Dermis microvascular lymphatic vessel endothelial cell (primary cell): ENCODE measurements at places on chromosomes 4 and X.

- no peak for DNase-seq
Observed at GRCh38 chr4:138861135-138861534, 154.4 kb upstream of the NOCT start.

- no peak for DNase-seq
Observed at GRCh38 chr4:4585012-4585670, 43.3 kb upstream of the STX18 start.

DNA sequence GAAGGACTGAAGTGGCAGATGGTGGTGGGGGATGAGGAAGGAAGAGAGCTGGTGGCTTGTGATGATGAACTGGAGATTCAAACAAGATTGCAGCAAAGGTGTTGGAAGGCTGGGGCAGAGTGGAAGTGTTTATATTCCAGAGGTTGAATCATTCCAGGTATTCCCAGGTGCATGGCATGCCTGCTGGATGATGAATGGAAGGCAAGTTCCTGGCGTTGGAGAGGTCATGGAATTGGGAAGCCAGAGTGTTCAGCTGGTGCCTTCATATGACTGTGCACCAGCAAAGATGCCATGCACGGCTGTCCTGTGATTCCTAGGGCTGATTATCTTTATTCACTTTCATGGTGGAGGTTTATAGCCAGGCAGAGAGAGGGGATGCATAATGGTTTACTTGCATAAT lies 135.8 kb upstream of the PUDP start:
- no peak for DNase-seq

DNA sequence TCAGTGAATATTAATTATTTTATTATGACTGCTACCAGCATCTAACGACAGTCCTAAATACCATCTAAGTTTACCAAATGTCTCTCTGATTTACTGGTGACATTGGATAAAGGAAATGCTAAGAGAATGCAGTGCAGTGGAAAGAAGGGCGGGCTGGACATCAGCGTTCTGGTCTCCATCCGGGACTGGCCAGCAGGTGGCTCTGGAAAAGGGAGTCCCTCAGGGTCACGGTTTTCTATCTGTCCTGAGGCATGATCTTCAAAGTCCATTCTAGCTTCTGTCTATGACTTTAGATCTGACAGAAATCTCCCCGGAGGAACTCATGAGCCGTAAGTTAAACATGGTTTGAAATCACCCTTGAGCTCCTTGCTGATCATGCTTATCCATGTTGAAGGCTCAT lies 3.3 kb downstream of the TRIM2 start:
- DNase-seq: peak; percentile 25

DNA sequence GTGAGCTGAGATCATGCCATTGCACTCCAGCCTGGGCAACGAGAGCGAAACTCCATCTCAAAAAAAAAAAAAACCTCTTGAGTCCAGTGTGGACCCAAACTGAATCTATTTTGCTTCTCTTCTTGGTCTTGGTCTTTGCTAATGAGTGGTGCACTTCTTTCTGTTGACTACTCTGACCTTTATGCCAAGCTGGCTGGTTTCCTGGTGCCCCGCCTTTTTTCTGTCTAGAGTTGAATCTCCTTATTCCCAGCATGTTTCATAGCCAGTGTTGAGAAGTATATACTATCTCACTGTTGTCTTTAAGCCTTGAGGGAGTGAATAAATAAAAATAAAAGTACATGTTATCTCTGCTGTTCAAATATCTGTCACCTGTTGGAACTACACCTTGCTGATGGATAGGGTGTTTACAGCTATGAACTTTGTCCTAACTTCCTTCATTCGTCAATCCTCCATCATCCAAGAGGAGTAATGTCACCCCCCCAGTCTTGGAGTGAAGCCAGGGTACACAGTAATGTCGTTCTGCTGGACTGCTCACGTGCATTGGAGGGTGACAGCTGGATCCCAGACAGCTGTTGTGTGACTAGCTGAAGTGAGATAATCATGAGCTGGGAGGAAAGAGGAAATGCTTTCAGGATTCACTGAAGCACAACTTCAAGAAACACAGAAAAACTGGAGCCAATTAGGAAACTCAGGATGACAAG lies 99.3 kb upstream of the PRKG2 start:
- no peak for DNase-seq

- DNase-seq: peak; percentile 39
Observed at GRCh38 chrX:150007356-150007755, 69.1 kb upstream of the EOLA2 start.

DNA sequence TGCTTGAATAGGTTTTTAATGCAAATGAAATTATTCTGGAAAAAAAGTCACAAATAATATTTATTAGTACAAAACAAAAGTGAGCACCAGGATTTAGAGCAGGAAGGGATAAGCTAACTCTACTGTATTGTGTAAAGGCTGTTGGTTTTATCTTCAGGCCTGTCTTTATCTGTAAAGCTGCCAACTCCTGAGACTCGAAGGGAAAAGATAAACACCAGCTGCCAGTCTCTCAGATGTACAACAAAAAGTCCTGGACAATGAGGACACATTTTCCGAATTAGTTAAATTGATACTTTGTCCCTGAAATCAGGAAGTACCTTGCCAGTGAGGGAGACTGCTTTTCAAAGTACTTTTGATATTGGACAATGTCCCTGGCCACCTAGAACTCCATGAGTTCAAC lies 8.8 kb downstream of the DDX60 start:
- peak; percentile 15 for DNase-seq

DNA sequence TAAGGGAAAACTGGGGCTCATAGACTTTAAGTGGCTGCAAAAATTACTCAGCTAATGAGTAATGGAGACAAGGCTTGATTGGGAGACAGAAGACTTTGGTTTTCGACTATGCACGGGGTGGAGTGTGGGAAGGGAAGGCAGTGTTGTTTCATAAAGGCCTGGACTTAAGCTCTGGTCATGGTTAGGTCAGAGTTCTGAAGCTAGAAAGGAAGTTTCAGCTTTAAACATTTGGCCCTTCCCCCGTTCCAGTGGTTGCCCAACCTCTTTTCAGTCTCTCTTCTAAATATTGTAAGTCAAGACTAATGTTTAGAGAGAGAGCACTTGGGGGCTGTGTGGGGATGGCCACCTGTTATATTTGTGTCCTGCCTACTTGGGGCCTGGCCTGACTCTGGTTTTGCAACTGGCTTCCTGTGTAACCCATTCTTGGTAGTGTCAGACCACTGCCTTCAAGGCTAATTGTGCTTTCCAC lies 21.0 kb downstream of the MSN start:
- no peak for DNase-seq

DNA sequence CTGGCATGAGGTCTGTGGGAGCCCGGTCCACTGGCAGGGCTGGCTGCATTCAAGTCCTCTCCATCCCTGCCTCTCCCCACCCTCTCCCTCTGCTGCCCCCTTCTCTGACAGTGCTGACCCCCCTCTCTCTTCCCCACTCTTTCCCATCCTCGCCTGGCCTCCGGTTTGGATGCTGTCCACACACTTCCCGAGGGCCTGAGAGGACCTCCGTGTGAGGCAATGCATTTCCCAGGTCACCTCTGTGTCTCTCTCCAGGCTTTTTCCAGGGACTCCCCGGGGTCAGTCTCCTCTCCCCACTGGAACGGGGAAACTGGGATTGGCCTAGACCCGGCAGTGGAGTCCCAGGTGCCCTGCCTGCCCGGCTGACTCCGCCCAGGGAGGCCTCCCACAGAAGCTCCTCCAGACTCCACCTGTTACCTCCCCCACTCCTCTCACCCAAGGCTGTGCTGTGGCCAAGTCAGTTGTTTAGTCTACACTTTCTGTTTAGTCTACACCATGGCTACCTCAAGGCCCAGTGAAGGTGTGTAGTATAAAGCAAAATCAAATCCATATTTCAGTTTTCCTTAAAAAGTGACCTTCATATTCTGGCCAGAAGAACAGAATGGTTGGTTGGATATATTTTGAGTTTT lies 146.8 kb downstream of the PTTG2 start:
- peak; percentile 51 for DNase-seq

- no peak for DNase-seq
Observed at GRCh38 chr4:157447195-157447594, 226.7 kb downstream of the GRIA2 start.

GRCh38 chr4:7358100-7358735 lies 76.5 kb downstream of the PSAPL1 start:
- no peak for DNase-seq

GRCh38 chr4:26491449-26492170 lies 1.3 kb upstream of the CCKAR start:
- DNase-seq: no peak

DNA sequence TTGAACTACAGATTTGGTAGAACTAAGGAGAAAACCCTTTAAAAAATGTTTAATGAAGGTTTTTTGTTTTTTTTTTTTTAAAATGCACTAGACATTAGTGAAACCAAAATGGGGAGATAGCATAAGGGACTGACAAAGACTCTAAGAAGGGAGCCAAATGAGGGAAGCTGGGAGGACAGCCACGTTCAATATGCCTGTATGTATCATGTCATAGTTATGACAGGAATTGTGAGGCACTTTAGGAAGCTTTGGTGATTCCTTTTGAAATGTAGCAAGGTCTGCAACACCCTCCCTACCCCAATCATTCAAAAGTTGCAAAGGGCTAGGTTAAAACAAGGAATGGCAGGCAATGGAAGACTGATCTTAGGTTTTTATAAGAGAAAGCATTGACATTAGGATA lies 526.0 kb downstream of the TLL1 start:
- no peak for DNase-seq

DNA sequence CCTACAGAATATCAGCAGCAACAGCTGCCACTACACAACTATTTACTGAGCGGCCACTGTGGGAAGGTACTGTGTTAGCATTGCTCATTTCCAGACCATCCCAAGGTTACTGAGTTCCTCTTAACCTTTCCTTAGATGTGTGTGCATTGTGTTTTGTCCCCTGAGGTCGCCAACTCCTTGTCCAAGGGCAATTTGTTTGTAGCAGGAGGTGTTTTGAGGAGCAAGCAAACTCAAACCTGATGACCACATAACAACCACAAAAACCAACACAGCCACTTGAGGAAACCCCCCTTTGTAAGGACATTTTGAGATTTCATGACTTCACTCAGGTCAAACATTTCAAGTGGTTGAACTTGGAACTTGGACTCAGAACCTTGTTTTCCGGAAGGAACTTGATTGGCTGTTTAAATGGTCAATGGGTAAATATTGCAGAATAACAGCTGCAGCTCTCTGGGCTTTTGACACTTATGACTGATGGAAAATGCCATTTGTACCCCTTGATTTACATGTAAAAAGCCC lies 122.3 kb downstream of the MID1IP1 start:
- DNase-seq: no peak

DNA sequence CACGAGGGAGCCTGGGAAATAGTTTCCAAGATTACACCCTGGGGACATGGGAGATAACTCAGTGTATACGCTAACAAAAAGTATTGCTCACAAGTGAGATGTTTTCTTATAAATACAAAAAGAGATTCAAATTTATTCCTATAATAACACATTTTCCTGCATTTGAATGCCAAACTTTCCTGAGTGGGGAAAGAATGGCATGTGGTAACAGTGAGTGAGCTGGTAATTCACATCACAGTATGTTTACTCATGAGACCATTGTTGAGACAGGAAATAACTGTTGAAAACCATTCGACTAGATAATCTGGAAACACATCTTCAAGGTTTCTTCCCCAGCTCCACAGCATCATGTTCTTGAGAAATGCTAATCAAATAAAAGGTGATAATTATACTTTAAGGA lies 109.1 kb downstream of the TASL start:
- DNase-seq: no peak

DNA sequence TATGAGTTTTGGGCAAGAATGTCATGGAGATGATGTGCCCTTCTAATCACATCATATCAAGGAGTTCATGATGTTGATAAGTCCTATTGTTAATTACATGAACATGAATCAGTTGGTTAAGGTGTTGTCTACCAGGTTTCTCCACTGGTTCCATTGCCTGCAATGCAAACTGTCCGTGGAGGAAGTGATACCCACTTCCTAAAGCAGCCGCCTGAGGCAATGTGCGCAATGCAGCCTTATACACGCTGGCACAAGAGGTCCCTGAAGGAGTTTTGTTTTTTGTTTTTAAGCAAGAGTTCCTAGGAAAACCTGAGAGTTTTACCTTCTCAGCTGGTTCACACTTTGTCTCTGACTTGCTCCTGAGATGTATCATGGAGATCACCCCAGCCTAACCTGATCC lies 5.9 kb upstream of the GPKOW start:
- no peak for DNase-seq

DNA sequence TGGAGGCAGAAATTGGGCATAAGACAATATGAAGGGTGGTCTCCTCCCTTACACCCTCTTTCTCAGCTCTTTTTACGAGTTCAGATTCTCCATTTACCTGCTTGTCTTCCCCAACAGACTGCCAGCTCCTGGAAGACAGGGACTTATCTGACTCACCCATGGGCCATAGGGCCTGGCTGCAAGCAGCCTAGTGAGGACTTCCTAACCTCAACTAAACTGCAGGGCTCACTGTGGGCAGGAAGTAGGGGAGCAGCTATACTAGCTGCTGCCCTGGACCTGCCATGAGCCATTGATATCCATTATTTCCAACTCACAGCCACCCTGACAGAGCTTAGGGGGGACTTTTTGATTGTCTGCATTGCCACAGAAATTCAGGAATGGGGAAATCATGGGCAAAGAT lies 11.5 kb upstream of the ZNF718 start:
- DNase-seq: no peak

- no peak for DNase-seq
Observed at GRCh38 chr4:8639021-8639420, 46.5 kb downstream of the CPZ start.

GRCh38 chrX:110159235-110159634 lies 156.3 kb downstream of the TMEM164 start:
- no peak for DNase-seq

- no peak for DNase-seq
Observed at GRCh38 chr4:188665491-188666457, 526.5 kb downstream of the TRIML1 start.

DNA sequence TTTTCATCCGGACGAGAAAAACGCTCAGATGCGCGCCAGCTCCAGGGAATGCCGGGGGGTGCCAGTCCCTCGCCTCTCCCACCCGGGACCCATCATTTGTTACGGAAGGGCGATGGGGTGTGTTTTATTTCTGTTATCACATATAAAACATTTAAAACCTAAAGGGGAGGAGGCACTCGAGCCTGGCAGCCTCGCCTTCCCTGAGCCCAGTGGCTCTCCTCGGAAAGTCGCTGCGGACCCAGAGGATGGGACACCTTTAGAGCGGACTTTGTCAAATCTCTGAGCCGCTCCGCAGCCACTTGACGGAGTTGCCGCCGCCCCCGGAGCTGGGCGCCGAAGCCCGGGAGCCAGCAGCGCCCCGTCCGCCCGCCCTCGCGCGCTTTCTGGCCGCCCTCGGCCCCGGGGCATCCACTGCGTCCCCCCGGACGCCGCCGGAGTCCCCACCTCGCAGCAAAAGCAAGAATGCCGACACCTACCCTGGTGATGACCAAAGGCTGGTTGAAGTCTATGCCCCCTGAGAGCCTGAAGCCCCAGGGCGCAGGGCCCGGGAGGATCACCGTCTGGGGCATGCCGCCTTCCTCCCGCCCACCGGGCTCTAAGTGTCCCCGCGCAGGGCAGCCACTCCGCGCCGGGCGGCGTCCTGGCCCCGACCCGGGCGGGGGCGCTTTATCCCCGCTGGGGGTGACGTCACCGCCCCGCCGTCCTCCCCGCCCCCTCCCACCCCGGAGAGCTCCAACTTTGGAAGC lies at the start of gene PDLIM3:
PDLIM3 (minus strand) TSS at position 642 of the 746 bp plus-strand sequence; CDS start at position 569, 73 bp downstream.
- DNase-seq: peak; percentile 45

- DNase-seq: no peak
Observed at GRCh38 chr4:3636646-3637320, 104.6 kb upstream of the LRPAP1 start.
